ENCODE measurements at places on chromosomes 1 and 21.
A peak's percentile ranks its signal among the peaks of the same experiment; 100 is the strongest.

DNA sequence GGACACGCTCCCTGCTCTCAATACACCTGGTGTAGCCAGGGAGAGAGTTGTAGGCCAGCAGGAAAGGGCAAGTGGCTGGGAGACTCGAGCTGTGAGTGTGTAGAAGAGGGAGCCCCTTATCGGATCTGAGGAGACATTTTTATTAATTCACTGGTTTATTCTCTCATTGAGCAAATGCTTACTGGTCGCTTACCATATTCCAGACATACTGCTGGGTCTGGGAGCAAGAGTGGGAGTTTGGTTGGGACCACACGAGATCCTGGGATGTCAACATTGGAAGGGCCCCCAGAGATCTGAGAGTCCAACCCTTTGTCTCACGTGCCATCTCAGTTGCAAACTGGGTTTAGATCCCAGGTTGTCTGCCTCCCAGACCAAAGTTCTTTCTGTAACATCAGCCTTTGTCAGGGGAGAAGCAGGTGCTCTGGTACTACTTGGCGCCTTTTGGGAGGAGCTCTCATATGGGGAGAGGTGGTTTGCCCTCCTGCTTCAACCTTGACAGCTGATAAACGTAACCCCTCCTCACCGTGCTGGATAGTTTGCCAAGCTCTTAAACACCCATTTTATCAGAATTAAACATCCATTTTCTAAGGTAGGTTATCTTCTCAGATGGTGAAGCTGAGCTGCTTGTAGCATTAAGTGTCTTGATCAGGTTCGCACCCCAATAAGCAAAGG, 742 bp downstream of the TMEM222 start:
- no peak for DNase-seq

GRCh38 chr1:202264300-202264699, 70.7 kb downstream of the LGR6 start:
- DNase-seq: no peak

- peak; percentile 66 for DNase-seq
Observed at GRCh38 chr1:153532181-153532580, 3.6 kb downstream of the S100A6 start.

GRCh38 chr21:46017148-46017547, 35.6 kb downstream of the COL6A1 start:
- no peak for DNase-seq

DNA sequence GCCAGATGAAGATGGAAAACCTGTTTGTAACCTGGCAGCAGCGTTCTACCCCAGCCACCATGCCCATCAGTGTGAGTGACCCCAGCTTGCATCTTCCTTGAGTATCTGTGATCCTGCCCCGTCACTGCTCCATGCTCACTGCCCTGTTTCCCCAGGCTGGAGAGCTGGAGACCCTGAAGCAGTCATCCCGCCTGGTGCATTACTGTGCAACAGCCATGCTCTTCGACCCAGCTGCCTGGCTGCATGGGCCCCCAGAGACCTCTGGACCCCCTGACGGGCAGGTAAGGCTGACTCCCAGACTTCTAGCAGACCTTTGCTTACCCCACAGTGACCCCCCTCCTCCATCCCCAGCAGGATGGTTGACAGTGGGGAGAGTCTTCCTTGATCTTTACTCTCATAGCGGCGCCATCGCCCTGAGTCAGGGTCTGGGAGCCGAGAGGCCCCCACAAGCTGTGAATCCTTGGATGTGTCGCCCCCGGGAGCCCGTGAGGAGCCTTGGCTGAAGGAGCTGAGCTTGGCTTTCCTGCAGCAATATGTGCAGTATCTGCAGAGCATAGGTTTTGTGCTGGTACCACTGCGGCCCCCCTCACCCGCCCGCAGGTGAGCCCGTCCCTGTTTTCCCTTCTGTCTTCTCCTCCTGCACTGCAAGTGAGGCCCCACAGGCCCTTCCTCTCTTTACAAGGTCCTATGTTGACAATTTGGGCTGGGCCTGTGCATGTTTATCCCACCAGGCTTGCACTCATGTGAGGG, 10.4 kb downstream of the HYI start:
- DNase-seq: no peak

GRCh38 chr1:83619170-83619896, 379.6 kb downstream of the TTLL7 start:
- no peak for DNase-seq

DNA sequence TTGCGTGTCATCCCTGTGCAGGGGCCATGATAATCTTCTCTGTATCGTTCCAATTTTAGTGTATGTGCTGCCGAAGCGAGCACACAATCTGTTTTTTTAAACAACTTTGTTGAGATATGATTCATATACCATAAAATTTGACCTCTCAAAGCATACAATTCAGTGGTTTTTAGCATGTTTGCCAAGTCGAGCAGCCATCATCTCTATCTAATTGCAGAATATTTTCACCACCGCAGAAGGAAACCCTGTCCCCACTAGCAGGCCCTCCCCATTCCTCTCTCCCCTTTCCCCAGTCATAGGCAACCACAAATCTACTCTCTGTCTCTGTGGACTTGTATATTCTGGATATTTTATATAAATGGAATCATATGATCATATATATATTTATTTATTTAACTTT, 78.7 kb upstream of the TINAGL1 start:
- no peak for DNase-seq

DNA sequence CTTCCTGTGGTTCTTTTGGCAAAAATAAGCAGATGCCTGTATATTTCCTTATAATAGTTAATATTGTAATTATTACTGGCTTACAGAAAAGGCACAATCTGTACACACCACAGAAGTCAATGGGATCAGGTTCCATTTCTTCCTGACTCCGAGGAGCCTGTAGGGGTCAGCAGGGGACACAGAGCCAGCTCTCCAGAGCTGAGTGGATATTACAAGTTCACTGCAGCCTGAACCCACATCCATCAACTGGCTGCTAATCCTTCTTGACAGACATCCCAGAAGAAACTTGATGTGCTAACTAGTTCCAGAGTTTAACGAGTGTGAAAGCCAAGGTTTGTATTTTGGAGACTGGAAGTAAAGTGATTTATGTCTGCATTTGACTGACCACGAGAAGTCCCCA, 203.8 kb downstream of the LMX1A start:
- no peak for DNase-seq

- DNase-seq: no peak
Observed at GRCh38 chr21:37686991-37687810, 229.1 kb downstream of the KCNJ6 start.

DNA sequence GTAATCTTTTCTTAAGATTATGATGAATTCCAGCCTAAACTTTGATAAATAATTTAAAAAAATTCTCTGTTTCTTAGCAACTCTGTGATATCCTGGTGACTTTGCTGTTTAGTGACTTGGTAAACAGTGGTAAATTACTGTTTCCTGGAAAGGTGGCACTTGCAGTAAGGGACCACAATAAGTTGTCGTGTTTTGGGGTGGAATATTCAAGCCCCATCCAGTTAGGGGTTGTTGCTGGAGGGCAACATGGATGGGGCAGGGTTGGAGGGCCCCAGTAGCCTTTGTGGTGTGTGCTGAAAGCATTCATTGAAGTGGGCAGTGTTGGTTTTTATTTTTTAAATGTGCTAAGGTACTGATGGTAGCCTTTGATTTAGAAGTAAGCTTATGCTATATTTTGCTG, 30.3 kb downstream of the PRDM2 start:
- peak; percentile 55 for DNase-seq

All from CD4-positive, alpha-beta T cell treated with Interleukin-17A for 1 hour (primary cell).